Right atrium auricular region (tissue), 2 donors: ENCODE measurements at places on chromosomes 5 and 9. TPM values are rescaled to one million over a fixed set of nuclear protein-coding genes. Genes with fewer than 3 reads are reported as not detected.

DNA sequence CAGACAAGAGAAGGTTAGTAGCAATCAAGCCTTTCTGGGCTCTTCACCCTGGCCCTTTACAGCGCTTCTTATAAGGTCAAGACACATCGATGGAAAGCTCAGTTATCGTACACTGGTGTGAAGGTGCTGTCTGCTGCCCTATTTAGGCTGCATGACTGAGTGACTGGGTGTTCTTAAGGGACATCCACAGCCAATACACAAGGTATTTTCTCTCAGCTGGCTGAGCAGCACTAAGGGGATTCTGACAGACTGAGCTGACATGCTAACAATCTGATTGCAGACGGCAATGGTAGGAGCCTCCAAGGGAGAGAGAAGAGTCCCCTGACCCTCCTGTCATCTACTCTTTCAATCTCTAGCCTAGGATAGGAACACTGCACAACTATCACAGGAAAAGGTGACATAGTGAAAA lies 577.9 kb downstream of the ISL1 start:
- H3K4me1 ChIP-seq, result no peaks in the 10 kb centered on the region
- H3K36me3 ChIP-seq, result no peaks in the 10 kb centered on the region
- H3K27me3 ChIP-seq, result no peaks in the 10 kb centered on the region
- no peak overlapping the region for H3K4me3 ChIP-seq
- no peak overlapping the region for H3K27ac ChIP-seq
- DNase-seq, result no peak

- no peak for DNase-seq
- H3K27ac ChIP-seq, result no peak overlapping the region
- H3K27me3 ChIP-seq, result no peaks in the 10 kb centered on the region
- no peak overlapping the region for H3K4me3 ChIP-seq
- no peaks in the 10 kb centered on the region for H3K4me1 ChIP-seq
- no peaks in the 10 kb centered on the region for H3K36me3 ChIP-seq
Observed at GRCh38 chr5:143484601-143485000, 81.1 kb upstream of the NR3C1 start.

PCDHB8 gene
- 0.90 TPM for total RNA-seq

DNA sequence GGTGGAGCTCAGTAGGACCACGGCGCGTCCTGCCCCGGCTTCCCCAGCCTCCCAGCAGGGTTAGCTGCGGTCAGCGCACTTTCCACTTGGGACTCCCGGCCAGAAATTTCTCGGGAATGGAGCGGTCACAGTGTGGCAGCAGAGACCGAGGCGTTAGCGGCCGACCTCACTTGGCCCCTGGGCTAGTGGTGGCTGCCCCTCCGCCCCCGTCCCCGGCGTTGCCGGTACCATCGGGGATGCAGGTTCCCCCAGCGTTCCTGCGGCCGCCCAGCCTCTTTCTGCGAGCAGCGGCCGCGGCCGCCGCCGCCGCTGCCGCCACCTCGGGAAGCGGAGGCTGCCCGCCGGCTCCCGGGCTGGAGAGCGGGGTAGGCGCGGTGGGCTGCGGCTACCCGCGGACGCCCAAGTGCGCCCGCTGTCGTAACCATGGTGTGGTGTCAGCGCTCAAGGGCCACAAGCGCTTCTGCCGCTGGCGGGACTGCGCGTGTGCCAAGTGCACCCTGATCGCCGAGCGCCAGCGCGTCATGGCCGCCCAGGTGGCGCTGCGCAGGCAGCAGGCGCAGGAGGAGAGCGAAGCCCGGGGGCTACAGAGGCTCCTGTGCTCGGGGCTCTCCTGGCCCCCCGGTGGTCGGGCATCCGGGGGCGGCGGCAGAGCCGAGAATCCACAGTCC lies 460 bp downstream of the DMRTA1 start:
- H3K36me3 ChIP-seq, result no peaks in the 10 kb centered on the region
- no peak for DNase-seq
- peak overlapping the region; percentile 80 for H3K27ac ChIP-seq
- peak overlapping the region; percentile 66 for H3K4me3 ChIP-seq
- no peaks in the 10 kb centered on the region for H3K4me1 ChIP-seq
